ENCODE measurements at places on chromosomes 7 and 10. TPM values are rescaled to one million over a fixed set of nuclear protein-coding genes. Genes with fewer than 3 reads are reported as not detected.

The IQUB gene
- 0.88 TPM for total RNA-seq

DNA sequence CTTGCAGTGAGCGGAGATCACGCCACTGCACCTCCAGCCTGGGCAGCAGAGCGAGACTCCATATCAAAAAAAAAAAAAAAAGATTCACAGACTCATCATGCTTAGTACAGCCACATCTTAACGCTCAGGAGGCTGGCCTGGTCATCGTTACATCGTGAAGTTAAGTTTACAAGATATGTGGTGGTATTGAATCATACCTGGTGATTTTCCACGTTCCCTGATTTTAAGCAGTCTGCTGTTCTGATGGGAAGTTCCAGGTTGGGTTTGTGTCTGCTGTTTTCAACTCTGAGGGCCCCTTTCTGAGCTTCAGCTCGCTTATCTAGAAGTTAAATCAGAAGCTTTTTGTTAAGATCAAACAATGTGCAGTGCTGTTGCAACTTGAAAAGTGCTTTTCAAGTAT lies 6.9 kb downstream of the PPP2R2D start:
- H3K27ac ChIP-seq, result no peak overlapping the region
- no peak for DNase-seq
- H3K36me3 ChIP-seq, result peaks cover 16% of the 10 kb centered on the region
- no peaks in the 10 kb centered on the region for H3K27me3 ChIP-seq
- H3K4me1 ChIP-seq, result peaks cover 5% of the 10 kb centered on the region

GRCh38 chr7:129989466-129989865 lies 36.7 kb upstream of the UBE2H start:
- H3K27me3 ChIP-seq, result no peaks in the 10 kb centered on the region
- no peak overlapping the region for H3K27ac ChIP-seq
- H3K4me3 ChIP-seq, result no peak overlapping the region
- DNase-seq, result no peak
- no peaks in the 10 kb centered on the region for H3K36me3 ChIP-seq

- H3K27ac ChIP-seq, result peak overlapping the region; percentile 83
- H3K27me3 ChIP-seq, result no peaks in the 10 kb centered on the region
- H3K4me3 ChIP-seq, result peak overlapping the region; percentile 8
- no peak for DNase-seq
- no peaks in the 10 kb centered on the region for H3K36me3 ChIP-seq
Observed at GRCh38 chr10:70694418-70695141, 22.3 kb downstream of the ADAMTS14 start.

GRCh38 chr10:77281719-77282118 lies 355.9 kb downstream of the KCNMA1 start:
- H3K4me3 ChIP-seq, result no peak overlapping the region
- no peaks in the 10 kb centered on the region for H3K27me3 ChIP-seq

- H3K4me1 ChIP-seq, result no peaks in the 10 kb centered on the region
- H3K27ac ChIP-seq, result peak overlapping the region; percentile 49
- no peak overlapping the region for H3K4me3 ChIP-seq
Observed at GRCh38 chr7:142263598-142264380, 5.9 kb upstream of the PRSS58 start.

DNA sequence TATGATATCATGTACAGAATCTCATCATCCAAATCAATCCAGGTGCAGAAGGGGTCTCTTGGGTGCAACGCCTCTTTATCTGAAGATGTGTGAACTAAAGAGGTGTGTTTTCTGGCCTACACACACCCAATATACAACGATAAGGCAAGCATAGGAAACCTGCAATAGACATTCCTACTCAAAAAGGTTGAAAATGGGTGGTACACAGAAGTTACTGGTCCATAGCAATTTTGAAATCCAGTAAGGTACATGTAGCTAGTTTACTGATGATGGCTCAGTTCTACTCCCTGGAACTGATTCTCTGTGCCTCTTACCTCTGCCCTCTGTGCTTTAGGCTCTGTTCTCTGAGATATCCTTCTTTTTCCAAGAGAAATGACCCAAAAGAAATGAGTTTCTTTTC lies 22.2 kb upstream of the CCDC3 start:
- no peaks in the 10 kb centered on the region for H3K27me3 ChIP-seq
- no peaks in the 10 kb centered on the region for H3K4me1 ChIP-seq
- no peak for DNase-seq
- H3K27ac ChIP-seq, result no peak overlapping the region
- no peak overlapping the region for H3K4me3 ChIP-seq

GRCh38 chr7:147912946-147913638 lies 677.5 kb upstream of the C7orf33 start:
- no peak overlapping the region for H3K4me3 ChIP-seq
- H3K27me3 ChIP-seq, result no peaks in the 10 kb centered on the region
- H3K27ac ChIP-seq, result no peak overlapping the region
- no peaks in the 10 kb centered on the region for H3K36me3 ChIP-seq
- DNase-seq, result no peak

DNA sequence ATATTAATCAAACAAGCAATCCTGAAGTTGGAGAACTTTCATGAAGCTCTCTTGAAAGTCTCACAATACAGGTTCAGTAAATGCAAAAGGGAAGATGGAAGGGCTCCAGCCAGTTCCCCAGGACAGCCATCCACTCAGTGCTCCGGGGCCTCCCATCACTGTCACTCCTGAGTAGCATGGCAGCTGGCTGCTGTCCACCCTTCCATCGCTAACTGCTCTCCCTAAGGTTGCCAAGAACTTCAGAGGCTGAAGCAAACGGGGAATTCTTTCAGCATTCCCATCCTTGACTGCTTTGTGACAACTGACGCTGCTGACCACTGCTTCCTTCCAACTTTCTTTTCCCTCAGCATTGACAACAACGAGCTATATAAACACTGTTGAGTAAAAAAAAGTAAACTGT lies 69.1 kb downstream of the VPS41 start:
- H3K27ac ChIP-seq, result no peak overlapping the region
- peaks cover 8% of the 10 kb centered on the region for H3K4me1 ChIP-seq
- H3K4me3 ChIP-seq, result no peak overlapping the region
- no peaks in the 10 kb centered on the region for H3K36me3 ChIP-seq

GRCh38 chr10:13686331-13686752 lies 99.6 kb downstream of the PRPF18 start:
- peaks cover 32% of the 10 kb centered on the region for H3K4me1 ChIP-seq
- peak overlapping the region; percentile 97 for H3K27ac ChIP-seq
- H3K36me3 ChIP-seq, result peaks cover 43% of the 10 kb centered on the region
- no peak overlapping the region for H3K4me3 ChIP-seq
- DNase-seq, result no peak
